Umbilical cord (tissue), 2 donors: ENCODE measurements at places on chromosomes 6 and 20. TPM values are rescaled to one million over a fixed set of nuclear protein-coding genes. Genes with fewer than 3 reads are reported as not detected.

- DNase-seq: no peak
Observed at GRCh38 chr6:158344534-158344933, 32.3 kb downstream of the TULP4 start.

The KIF25 gene
- not detected for total RNA-seq

DNA sequence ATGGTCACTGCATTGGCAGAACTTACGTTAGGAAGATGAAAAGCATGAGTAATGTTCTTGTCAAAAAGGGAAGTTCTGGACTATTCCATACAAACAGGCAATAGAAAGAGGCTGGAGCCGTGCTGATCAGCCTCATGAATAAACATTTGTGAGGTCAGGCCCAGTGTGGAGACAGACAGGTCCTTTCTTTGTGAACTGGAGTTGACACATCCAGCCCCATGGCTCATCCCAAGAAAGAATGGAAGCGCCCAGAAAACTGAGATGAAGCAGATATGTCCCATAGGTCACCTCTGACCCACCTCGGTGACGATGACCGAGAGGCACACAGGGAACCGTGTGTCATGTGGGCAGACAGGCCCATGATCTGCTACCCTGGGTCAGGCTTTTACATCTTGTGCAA is 276.0 kb upstream of the SGK1 start:
- DNase-seq: no peak

GRCh38 chr6:44044940-44045671 is 82.1 kb downstream of the MRPL14 start:
- no peak for DNase-seq

GRCh38 chr6:157406661-157407060 is 25.7 kb downstream of the ZDHHC14 start:
- no peak for DNase-seq

The PDCD2 gene
- total RNA-seq: 49.1 TPM
